WTC11 (cell line): ENCODE measurements at places on chromosomes 5 and 9. TPM values are rescaled to one million over a fixed set of nuclear protein-coding genes. Genes with fewer than 3 reads are reported as not detected.

GRCh38 chr5:78747705-78748359 lies 99.3 kb upstream of the LHFPL2 start:
- H3K4me1 ChIP-seq, result peaks cover 31% of the 10 kb centered on the region
- no peaks in the 10 kb centered on the region for H3K36me3 ChIP-seq
- H3K4me3 ChIP-seq, result no peak overlapping the region
- DNase-seq, result no peak

- H3K4me1 ChIP-seq, result no peaks in the 10 kb centered on the region
- H3K27ac ChIP-seq, result no peak overlapping the region
- no peak overlapping the region for H3K4me3 ChIP-seq
- H3K27me3 ChIP-seq, result no peaks in the 10 kb centered on the region
- DNase-seq, result no peak
Measured at GRCh38 chr9:122320413-122320881, 50.4 kb upstream of the PTGS1 start.

- H3K36me3 ChIP-seq, result peaks cover 6% of the 10 kb centered on the region; the same call in 1 of the 2 replicates
- H3K4me3 ChIP-seq, result no peak overlapping the region
- peak overlapping the region; percentile 64; the same call in 1 of the 2 replicates for H3K27ac ChIP-seq
- no peak for DNase-seq
- H3K27me3 ChIP-seq, result no peaks in the 10 kb centered on the region
- H3K4me1 ChIP-seq, result peaks cover 19% of the 10 kb centered on the region
Measured at GRCh38 chr9:127347831-127348776, 48.9 kb upstream of the SLC2A8 start.

- no peaks in the 10 kb centered on the region for H3K27me3 ChIP-seq
- peaks cover 39% of the 10 kb centered on the region for H3K4me1 ChIP-seq
- H3K27ac ChIP-seq, result no peak overlapping the region
- DNase-seq, result no peak
- H3K4me3 ChIP-seq, result no peak overlapping the region
- no peaks in the 10 kb centered on the region for H3K36me3 ChIP-seq
Measured at GRCh38 chr5:138711811-138712210, 41.4 kb upstream of the CTNNA1 start.

DNM1 gene
- 79.0 to 105 TPM (median 92.4 TPM) in 3 replicates for total RNA-seq

SLC36A2 gene
- total RNA-seq, result not detected in 3 replicates

PCDHGB4 gene
- 7.8 to 9.1 TPM (median 8.8 TPM) in 3 replicates for total RNA-seq
